ENCODE measurements at places on chromosomes 2 and 18.

DNA sequence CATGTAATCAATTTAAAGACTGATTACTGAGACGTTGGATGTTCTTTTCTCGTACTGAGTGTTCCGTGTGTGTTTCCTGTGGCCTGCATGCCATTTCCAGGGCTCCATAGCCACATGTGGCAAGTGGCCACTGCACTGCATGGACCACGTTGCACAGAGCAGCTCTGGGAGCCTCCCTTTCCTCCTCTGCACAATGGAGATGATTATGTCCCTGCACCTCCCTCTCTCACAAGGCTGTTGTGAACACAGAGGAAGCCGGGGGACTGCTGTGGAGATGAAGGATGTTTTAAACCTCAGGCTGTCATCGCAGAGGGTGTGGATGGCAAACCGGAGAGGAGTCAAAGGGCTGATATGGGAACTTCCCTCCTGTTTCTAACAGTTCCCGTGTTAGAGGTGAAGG lies 87.7 kb downstream of the TGOLN2 start:
- no peak overlapping the region for H3K4me3 ChIP-seq
- peak overlapping the region; percentile 49 for H3K27ac ChIP-seq
- DNase-seq: no peak
- peaks cover 23% of the 10 kb centered on the region for H3K36me3 ChIP-seq
- peaks cover 93% of the 10 kb centered on the region for H3K4me1 ChIP-seq

DNA sequence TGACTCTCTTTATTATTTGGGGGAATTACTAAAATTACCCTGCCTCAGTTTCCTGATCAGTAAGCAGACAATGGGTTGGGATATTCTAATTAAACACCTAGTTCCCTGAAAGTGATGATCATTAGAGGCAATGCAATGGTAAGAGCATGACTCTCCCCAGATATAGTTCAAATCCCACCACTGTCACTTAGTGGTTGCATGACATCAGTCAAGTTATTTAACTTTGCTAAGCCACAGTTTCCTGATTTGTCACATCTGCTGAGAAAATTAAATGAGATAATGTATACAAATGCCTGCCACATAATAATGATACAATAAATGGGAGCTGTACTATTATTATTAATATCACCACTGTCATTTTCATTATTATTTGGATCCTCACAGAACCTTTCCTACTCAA lies 29.9 kb downstream of the ZEB2 start:
- H3K27me3 ChIP-seq: no peaks in the 10 kb centered on the region
- peaks cover 49% of the 10 kb centered on the region for H3K4me1 ChIP-seq
- no peak for DNase-seq

GRCh38 chr2:122795763-122796162 lies 1040.3 kb downstream of the TSN start:
- H3K36me3 ChIP-seq: no peaks in the 10 kb centered on the region
- no peak for DNase-seq
- no peak overlapping the region for H3K4me3 ChIP-seq
- H3K4me1 ChIP-seq: peaks cover 5% of the 10 kb centered on the region

GRCh38 chr2:60819155-60819862 lies 62.1 kb upstream of the REL start:
- H3K27ac ChIP-seq: no peak overlapping the region
- H3K4me3 ChIP-seq: no peak overlapping the region
- H3K27me3 ChIP-seq: peaks cover 20% of the 10 kb centered on the region
- DNase-seq: no peak
- no peaks in the 10 kb centered on the region for H3K4me1 ChIP-seq

DNA sequence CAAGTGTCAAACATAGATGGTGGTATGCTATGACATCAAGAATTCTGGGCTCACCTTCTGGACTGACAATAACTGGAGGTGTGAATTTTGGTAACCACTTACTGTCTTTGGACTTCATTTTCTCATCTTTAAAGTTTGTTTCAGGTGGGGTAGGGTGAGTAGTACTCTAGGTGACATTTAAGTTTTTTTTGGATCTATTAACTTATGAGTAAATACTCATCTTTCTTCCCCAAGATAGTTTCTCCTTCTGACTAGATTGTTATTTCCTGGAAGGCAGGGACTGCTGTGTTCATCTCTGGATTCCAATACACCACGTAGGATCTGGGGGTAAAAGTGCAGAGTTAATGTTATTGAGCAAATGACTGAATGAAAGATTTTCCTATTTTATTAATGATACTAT lies 55.9 kb downstream of the ICOS start:
- H3K27ac ChIP-seq: no peak overlapping the region
- no peak overlapping the region for H3K4me3 ChIP-seq
- H3K4me1 ChIP-seq: no peaks in the 10 kb centered on the region
- H3K27me3 ChIP-seq: no peaks in the 10 kb centered on the region
- no peak for DNase-seq

DNA sequence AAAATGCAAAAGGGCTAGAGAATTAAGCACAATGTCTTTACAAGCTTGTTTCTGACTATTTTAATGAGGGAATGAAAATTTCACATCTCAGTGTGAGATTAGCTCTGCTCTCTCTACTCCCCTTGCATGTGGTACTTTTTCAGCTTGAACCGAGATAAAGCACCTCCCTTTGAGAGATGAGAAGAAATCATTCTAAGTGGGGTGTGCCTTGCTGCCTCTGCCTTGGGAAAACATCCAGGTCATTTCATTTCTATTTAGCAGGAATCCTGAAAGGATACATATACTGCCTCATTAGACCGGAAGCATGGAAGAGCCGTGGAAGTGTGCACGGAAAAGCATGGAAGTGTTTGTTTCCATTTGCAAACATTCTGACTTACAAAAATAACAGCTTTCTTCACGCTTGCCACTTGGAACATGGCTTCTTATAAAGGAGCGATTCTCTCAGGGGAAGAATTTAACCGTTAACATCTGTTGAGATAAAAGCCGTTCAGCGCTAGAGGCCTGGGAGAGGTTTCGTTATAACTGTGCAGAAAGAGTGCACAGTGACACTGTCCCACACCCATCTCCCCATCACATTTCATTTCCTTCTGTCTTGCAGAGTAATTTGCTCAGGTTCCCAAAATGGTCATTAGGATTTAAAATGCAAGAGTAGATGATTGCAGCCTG lies 16.7 kb downstream of the NOSTRIN start:
- DNase-seq: no peak
- no peaks in the 10 kb centered on the region for H3K36me3 ChIP-seq
- H3K4me1 ChIP-seq: peaks cover 30% of the 10 kb centered on the region
- peaks cover 4% of the 10 kb centered on the region for H3K27me3 ChIP-seq
- peak overlapping the region; percentile 42 for H3K27ac ChIP-seq
- H3K4me3 ChIP-seq: no peak overlapping the region

GRCh38 chr2:33033606-33034081 lies 86.9 kb downstream of the LTBP1 start:
- no peaks in the 10 kb centered on the region for H3K27me3 ChIP-seq
- peaks cover 46% of the 10 kb centered on the region for H3K4me1 ChIP-seq
- H3K4me3 ChIP-seq: no peak overlapping the region
- peak; percentile 26 for DNase-seq

DNA sequence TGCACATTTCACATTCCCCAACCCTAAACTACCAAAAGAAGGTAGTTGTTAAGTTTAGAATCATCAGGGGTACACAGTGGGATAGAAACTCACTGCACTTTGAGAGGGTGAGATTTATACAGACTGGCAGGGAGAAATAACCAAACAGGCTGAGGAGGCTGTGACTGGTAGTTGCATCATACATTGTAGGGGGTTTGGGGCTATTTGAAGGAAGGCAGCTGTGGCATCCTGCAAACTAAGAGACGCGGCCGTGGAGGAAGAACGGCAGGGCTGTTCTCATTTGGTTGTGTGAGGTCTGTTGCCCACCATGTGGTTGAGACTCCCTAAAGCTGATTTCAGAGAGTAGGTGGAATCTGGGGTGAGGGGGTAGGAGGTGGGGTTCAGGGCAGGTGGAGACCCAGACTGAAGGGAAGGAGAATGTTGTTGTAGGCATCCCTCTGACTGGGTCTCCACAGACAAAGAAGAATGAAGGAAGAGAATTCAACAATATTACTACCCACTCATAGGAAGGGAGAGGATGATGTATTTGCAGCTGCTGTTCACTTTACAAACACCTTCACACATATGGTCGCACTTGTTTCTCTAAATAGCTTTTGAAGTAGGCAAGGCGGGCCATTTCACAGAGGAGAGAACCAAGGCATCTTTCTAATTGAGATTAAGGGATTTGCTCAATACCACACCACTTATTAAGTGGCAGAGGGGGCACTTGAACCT lies 170.9 kb upstream of the SIX2 start:
- H3K36me3 ChIP-seq: peaks cover 12% of the 10 kb centered on the region
- no peak overlapping the region for H3K4me3 ChIP-seq
- peaks cover 19% of the 10 kb centered on the region for H3K4me1 ChIP-seq
- peaks cover 22% of the 10 kb centered on the region for H3K27me3 ChIP-seq

DNA sequence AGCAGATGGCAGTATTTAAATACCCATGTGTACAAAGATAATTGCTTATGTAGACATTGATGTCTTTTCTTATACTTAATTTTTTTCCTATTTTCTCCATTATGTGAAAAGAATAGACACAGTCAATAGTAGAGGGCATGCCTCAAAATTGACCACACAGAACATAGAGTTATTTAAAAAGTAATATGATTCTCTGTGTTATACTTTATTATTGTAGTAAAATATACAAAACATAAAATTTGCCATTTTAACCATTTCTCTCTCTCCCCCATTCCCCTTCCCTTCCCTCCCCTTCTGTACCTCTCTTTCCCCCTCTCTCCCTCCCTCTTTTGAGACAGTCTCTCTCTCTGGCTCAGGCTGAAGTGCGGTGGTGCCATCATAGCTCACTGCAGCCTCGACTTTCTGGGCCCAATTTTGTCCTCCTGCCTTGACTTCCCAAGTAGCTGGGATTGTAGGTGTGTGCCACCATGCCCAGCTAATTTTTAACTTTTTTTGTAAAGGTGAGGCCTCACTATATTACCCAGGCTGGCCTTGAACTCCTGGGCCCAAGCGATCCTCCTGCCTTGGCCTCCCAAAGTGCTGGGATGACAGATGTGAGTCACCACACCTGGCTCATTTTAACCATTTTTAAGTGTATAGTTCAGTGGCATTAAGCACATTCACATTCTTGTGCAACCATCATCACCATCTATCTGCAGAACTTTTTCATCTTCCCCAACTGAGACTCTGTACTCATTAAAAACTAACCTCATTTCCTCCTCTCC lies 179.7 kb downstream of the MCFD2 start:
- no peaks in the 10 kb centered on the region for H3K4me1 ChIP-seq
- no peaks in the 10 kb centered on the region for H3K27me3 ChIP-seq
- no peak overlapping the region for H3K27ac ChIP-seq
- peaks cover 11% of the 10 kb centered on the region for H3K36me3 ChIP-seq
- DNase-seq: no peak

DNA sequence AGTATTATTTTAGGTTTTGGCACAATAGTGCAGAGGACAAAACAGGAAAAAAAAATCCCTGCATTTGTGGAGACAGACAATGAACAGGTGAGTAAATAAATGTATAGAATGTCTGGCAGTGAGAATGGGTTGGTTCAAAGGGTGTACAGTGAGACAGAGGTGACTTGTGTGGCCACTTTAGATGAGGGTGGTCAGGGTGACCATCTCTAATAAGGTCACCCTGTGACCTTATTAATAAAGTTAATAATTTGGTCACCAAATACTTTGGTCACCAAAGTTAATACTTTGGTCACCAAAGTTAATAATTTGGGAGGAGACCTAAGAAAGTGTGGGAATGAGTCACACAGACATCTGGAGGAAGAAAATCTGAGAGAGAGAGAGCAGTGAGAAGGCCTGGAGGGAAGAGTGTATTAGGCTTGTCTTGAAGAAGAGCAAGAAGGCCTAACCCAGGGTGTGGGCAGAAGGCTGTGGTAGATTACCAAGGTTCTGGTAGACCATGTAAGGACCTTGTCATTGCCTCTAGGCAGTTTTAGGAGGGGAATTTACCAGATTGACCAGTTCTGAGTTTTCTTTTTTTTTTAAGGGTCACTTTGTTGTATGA lies 1368.4 kb upstream of the CELF4 start:
- DNase-seq: no peak
- no peak overlapping the region for H3K4me3 ChIP-seq
- H3K27ac ChIP-seq: no peak overlapping the region
- no peaks in the 10 kb centered on the region for H3K4me1 ChIP-seq
- H3K36me3 ChIP-seq: no peaks in the 10 kb centered on the region

DNA sequence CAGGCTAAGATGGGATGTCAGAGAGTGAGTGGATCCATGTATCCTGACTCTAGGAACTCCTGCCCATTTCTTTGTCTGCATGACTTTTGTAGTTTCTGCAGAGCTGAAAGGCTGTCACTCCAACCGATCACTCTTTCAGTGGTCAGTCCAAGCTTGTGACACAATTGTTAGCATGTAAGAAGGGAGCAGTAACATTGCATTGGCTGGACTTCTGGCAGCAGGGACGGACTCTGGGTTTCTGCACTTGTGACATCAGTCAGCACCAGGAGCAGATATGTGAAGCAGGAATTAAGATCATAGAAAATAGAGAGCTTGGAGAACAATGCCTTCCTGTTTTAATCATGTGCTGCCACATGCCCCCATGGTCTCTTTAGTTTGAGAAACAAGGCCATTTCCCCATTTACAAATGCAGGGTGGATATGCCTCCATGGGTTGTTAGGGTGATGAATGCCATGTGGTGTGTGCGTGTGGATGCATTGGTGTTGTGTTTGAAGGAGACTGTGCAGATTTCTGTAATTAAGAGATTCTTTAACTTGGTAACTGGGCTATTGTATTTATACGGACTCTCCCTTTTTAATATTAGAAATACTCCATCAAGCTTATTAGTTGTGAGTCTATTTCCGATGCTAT lies 214.3 kb upstream of the EPHA4 start:
- peaks cover 5% of the 10 kb centered on the region for H3K36me3 ChIP-seq
- no peak for DNase-seq
- H3K27me3 ChIP-seq: peaks cover 5% of the 10 kb centered on the region
- H3K4me1 ChIP-seq: peaks cover 15% of the 10 kb centered on the region

- DNase-seq: no peak
- peaks cover 31% of the 10 kb centered on the region for H3K4me1 ChIP-seq
These were observed 3.3 kb downstream of the KLHL30 start for GRCh38 chr2:238141541-238142318.

GRCh38 chr2:130755256-130756052 lies at the start of gene AMER3:
AMER3 (plus strand) TSS chr2:130755540; CDS start chr2:130762073, 6,533 bp downstream.
- H3K36me3 ChIP-seq: no peaks in the 10 kb centered on the region
- H3K4me3 ChIP-seq: peak within 1 kb of the TSS; percentile 74
- no peak for DNase-seq
- H3K27ac ChIP-seq: no peak within 1 kb of the TSS

GRCh38 chr2:9808334-9809063 lies 34.8 kb upstream of the TAF1B start:
- peaks cover 48% of the 10 kb centered on the region for H3K4me1 ChIP-seq
- H3K27me3 ChIP-seq: peaks cover 20% of the 10 kb centered on the region
- no peak overlapping the region for H3K4me3 ChIP-seq
- H3K36me3 ChIP-seq: no peaks in the 10 kb centered on the region
- no peak overlapping the region for H3K27ac ChIP-seq
- no peak for DNase-seq

GRCh38 chr18:63979409-63979920 lies 9.6 kb downstream of the SERPINB8 start:
- H3K27me3 ChIP-seq: peaks cover 4% of the 10 kb centered on the region
- H3K4me1 ChIP-seq: peaks cover 16% of the 10 kb centered on the region
- peak; percentile 56 for DNase-seq
- H3K27ac ChIP-seq: no peak overlapping the region
- peak overlapping the region; percentile 49 for H3K4me3 ChIP-seq

- no peaks in the 10 kb centered on the region for H3K4me1 ChIP-seq
- H3K27ac ChIP-seq: no peak overlapping the region
- no peak overlapping the region for H3K4me3 ChIP-seq
- no peaks in the 10 kb centered on the region for H3K27me3 ChIP-seq
These were observed 503.5 kb upstream of the ZEB2 start for GRCh38 chr2:145023334-145023934.

GRCh38 chr2:231001921-231002320 lies 6.0 kb downstream of the SPATA3 start:
- H3K4me1 ChIP-seq: peaks cover 10% of the 10 kb centered on the region
- DNase-seq: no peak
- no peak overlapping the region for H3K4me3 ChIP-seq
- H3K27ac ChIP-seq: no peak overlapping the region
- H3K36me3 ChIP-seq: peaks cover 11% of the 10 kb centered on the region
- peaks cover 63% of the 10 kb centered on the region for H3K27me3 ChIP-seq

Measured in nephron progenitor cell (in vitro differentiated cells).